ENCODE measurements at places on chromosomes 2 and 18.

GRCh38 chr2:71791501-71792135 lies 338.3 kb downstream of the DYSF start:
- DNase-seq = no peak
- no peaks in the 10 kb centered on the region for H3K4me1 ChIP-seq
- H3K27ac ChIP-seq = no peak overlapping the region
- H3K36me3 ChIP-seq = no peaks in the 10 kb centered on the region

GRCh38 chr18:59021500-59021899 lies 118.2 kb upstream of the SEC11C start:
- H3K36me3 ChIP-seq = no peaks in the 10 kb centered on the region
- H3K27ac ChIP-seq = no peak overlapping the region
- H3K27me3 ChIP-seq = no peaks in the 10 kb centered on the region
- H3K4me1 ChIP-seq = no peaks in the 10 kb centered on the region
- DNase-seq = no peak

GRCh38 chr2:20173064-20173463 lies 51.9 kb downstream of the SDC1 start:
- H3K4me3 ChIP-seq = no peak overlapping the region
- H3K27ac ChIP-seq = no peak overlapping the region
- DNase-seq = no peak

GRCh38 chr18:40935423-40935822 lies 1019.6 kb upstream of the PIK3C3 start:
- no peaks in the 10 kb centered on the region for H3K36me3 ChIP-seq
- no peak overlapping the region for H3K27ac ChIP-seq
- DNase-seq = no peak
- peaks cover 2% of the 10 kb centered on the region for H3K4me1 ChIP-seq
- no peak overlapping the region for H3K4me3 ChIP-seq

GRCh38 chr2:26313446-26313845 lies 32.5 kb upstream of the SELENOI start:
- H3K27me3 ChIP-seq = no peaks in the 10 kb centered on the region
- peaks cover 2% of the 10 kb centered on the region for H3K4me1 ChIP-seq
- no peaks in the 10 kb centered on the region for H3K36me3 ChIP-seq
- no peak overlapping the region for H3K4me3 ChIP-seq
- no peak for DNase-seq

DNA sequence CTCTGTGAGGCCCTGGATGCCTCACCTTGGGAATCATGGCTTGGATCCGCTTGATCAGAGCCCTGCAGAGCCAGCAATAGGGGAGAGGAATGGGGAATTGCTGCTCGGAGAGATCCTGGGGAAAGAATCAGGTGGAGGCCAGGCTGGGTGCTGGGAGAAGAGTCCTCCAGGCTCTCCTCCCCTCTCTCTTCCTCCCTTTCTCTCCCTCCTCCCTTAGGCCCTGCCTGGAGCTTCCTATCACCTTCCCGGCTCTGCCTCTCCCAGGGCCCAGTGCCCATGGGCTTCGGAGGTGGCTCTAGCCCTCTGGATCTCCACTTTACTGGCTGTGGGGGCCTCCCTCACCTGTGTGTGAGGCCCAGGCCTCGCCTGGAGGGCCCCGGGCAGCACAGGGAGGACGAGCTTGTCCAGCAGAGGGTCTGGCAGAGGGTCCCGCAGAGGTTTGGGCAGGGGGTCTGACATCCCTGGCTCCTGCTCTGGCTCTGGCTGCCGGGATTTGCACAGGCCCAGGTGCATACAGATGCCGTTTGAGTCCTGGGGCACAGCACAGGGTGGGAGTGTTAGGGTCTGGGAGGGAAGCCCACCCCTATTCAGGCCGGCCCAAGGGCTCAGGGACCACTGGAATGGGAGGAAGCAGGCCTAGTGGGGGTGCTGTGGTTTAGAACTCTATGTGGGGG lies 2.6 kb downstream of the SFTPB start:
- no peak overlapping the region for H3K27ac ChIP-seq
- H3K27me3 ChIP-seq = no peaks in the 10 kb centered on the region
- no peak for DNase-seq
- H3K36me3 ChIP-seq = no peaks in the 10 kb centered on the region
- peak overlapping the region; percentile 9 for H3K4me3 ChIP-seq

DNA sequence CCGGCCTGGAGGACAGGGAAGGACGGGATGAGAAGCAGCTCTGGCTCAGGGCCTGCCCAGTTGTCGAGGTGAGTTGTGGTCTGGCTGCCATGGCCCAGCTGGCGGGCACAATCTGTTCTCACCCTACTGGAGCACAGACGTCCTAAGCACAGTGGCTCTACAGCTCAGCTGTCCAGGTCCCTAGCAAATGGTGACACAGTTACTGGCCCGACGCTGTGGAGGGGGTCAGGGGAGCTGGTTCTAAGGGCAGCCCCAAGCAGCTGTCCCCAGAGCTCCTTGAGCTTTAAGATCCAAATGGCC lies 32.9 kb downstream of the KCNK3 start:
- no peaks in the 10 kb centered on the region for H3K27me3 ChIP-seq
- H3K4me3 ChIP-seq = no peak overlapping the region

DNA sequence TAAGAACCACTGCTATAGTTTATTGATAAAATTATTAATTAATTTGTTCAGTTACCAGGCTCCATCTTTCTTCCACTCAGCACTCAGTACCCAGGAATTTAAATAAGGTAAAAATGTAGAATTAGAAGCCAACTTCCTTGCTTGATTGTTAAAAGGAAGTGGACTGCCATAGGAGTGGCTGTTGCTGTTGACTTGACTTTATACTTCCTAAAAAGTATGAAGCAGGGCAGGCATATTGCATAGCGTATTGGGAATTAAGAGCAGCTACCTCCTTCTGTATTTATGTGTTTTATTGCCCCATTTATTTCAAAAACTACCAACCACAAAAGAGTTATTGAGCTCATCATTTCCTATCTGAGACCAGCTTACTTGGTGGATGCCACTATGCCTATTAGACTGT lies 27.9 kb downstream of the PSMD1 start:
- H3K36me3 ChIP-seq = peaks cover 29% of the 10 kb centered on the region
- no peaks in the 10 kb centered on the region for H3K4me1 ChIP-seq
- no peak overlapping the region for H3K27ac ChIP-seq
- H3K27me3 ChIP-seq = no peaks in the 10 kb centered on the region
- DNase-seq = no peak

DNA sequence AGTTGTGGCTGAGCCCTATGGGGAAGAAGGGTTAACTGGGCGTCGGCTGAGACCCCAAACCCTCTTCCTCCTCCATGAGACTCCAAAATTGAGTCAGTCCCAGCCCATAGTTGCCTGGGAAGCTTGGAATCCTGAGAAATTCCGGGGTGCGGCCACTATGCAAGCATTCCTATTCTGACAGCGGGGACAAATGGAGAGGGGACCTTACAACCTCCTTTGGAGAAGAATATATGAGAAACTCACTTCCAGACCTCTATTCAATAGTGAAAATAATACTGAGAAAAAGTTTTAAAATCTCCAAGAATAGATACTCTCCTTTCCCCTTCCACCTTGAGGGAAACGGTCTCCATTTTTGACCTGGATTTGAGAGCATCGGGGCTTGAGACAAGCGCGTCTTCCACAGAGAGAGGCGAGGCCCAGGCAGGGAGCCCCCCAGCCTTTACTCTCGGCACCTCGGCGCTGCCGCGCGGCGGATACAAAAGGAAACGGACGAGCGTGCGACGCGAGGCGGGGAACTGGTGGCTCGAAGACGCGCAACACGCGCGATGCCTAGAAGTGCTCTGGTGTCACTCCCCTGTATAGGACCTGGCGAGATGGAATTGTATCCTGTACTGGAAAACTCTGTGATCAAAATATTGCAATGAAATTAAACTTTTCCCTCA lies 11.1 kb downstream of the NR4A2 start:
- peak; percentile 23 for DNase-seq
- H3K36me3 ChIP-seq = no peaks in the 10 kb centered on the region
- H3K4me1 ChIP-seq = no peaks in the 10 kb centered on the region
- H3K4me3 ChIP-seq = no peak overlapping the region
- H3K27me3 ChIP-seq = peaks cover 26% of the 10 kb centered on the region

- H3K27ac ChIP-seq = no peak overlapping the region
- no peak overlapping the region for H3K4me3 ChIP-seq
- peaks cover 26% of the 10 kb centered on the region for H3K4me1 ChIP-seq
- H3K36me3 ChIP-seq = no peaks in the 10 kb centered on the region
- DNase-seq = no peak
Observed at GRCh38 chr18:58591286-58591685, 37.6 kb downstream of the ALPK2 start.

DNA sequence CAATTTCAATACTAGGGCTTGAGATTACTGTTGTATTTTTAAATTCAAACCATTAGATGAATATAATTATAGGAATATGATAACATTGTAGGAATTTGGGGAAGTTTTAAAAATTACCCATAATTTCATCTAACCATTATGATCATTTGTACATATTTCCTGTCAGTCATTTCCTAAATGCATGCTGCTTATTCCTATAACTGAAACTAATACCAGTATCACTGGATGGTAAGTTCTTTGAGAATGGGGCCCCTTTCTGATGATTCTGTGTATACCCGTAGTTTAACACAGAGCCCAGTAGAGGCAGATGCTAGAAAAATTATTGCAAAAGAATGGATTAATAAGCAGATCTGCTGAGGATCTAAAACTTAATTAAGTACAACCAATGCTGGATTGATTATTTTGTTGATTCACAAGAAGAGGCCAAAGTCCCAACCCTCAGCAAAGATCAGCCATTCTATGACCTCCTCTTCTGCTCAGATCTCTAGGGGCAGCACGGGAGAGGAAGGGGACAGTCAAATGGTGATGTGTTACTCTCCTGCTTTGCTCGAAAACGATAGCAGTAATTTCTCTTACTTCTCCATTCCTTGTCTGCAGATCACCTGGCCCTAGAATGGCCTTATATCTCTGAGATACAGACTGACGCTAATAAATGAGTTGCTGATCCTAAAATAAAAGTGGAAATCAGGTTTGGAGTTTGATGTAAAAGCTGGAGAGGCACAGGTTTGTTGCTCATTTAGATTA lies 69.5 kb upstream of the PELI1 start:
- H3K27me3 ChIP-seq = no peaks in the 10 kb centered on the region
- DNase-seq = no peak
- H3K27ac ChIP-seq = no peak overlapping the region
- H3K4me1 ChIP-seq = no peaks in the 10 kb centered on the region

GRCh38 chr2:217593732-217594131 lies 409.1 kb downstream of the TNS1 start:
- no peak overlapping the region for H3K4me3 ChIP-seq
- no peaks in the 10 kb centered on the region for H3K27me3 ChIP-seq

GRCh38 chr2:169415233-169415748 lies 53.0 kb upstream of the LRP2 start:
- H3K27me3 ChIP-seq = peaks cover 2% of the 10 kb centered on the region
- no peaks in the 10 kb centered on the region for H3K4me1 ChIP-seq
- no peak for DNase-seq
- H3K36me3 ChIP-seq = no peaks in the 10 kb centered on the region
- no peak overlapping the region for H3K4me3 ChIP-seq

DNA sequence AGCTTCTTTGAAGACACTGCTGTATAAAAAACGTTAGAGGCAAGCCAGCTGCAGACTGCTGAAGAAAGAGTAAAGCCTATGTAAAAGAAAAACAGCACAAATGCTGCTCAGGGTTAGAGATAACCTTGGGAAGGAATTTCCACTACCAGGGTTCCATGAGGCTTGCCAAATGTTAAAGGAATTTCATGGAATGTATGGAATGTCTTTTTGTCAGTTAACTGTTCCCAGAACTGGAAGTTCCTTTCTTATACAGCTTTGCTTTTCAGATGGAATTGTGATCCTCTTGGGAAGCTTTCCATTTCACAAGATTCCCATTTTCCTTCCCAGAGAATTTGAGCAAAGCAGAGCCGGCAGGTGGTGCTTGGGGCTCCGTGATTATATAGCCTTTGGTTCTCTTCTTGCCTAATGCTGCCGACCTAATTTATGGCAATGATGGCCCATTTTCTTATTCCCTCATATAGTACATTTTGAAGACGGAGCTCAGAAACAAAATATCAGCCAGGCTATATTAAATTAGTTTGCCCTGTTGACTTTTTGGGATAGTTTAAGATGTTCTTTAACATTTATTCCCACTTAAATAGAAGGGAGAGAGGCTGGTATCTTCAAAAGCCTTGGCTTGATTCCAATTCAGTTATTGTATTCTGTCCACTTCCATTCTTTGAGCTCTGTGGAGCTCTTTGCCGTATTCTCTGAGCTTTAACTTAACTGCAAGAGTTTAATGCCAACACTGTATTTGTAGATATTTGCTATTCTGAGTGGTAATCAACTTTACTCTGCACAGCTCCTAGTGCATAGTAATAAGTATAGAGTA lies 162.3 kb downstream of the PHLPP1 start:
- peak overlapping the region; percentile 77 for H3K27ac ChIP-seq
- H3K36me3 ChIP-seq = no peaks in the 10 kb centered on the region
- no peak overlapping the region for H3K4me3 ChIP-seq
- no peaks in the 10 kb centered on the region for H3K27me3 ChIP-seq

DNA sequence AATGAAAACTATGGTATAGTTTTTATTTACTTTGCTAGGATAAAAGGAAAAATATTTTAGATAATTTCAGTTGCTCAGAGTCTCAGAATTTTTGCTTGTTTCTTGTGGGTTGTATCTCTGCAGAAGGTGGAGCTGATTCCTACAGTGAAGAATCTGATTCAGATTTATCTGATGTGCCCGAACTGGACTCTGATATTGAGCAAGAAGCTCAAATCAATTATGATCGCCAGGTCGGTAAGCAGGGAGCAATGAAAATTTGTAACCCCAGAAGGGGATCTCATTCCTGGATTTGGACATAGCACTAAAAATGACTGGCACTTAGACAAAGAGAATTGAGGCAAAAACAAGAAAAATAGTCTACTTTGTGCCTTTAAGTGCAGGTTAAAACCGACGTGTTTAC lies 140.2 kb downstream of the EML6 start:
- H3K4me1 ChIP-seq = no peaks in the 10 kb centered on the region
- no peak for DNase-seq
- no peak overlapping the region for H3K4me3 ChIP-seq

- H3K36me3 ChIP-seq = no peaks in the 10 kb centered on the region
- no peak overlapping the region for H3K27ac ChIP-seq
- no peaks in the 10 kb centered on the region for H3K4me1 ChIP-seq
- H3K27me3 ChIP-seq = no peaks in the 10 kb centered on the region
- no peak for DNase-seq
- H3K4me3 ChIP-seq = no peak overlapping the region
Observed at GRCh38 chr2:75592030-75592429, 31.3 kb upstream of the EVA1A start.

DNA sequence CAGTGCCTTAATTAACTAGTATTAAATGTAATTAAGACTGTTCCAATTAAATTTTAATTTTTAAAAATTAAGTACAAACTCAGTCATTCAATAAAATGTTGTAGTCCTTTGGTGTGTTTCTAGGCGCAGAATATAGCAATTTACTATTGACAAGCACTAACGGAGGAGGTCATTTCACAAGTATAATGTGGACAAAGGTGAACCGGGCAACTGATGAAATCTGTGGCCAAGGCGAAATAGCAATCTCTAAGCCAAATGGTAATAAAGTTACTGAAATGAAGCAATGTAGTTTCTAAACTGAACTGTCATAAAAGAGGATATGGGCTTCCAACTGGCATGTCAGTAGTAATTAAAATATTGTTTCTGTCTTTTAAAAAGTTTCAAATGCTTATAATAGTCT lies 27.5 kb downstream of the FIGN start:
- H3K27me3 ChIP-seq = no peaks in the 10 kb centered on the region
- no peak for DNase-seq
- H3K36me3 ChIP-seq = peaks cover 5% of the 10 kb centered on the region
- H3K4me3 ChIP-seq = no peak overlapping the region
- no peak overlapping the region for H3K27ac ChIP-seq

- no peak overlapping the region for H3K4me3 ChIP-seq
- no peak for DNase-seq
- H3K36me3 ChIP-seq = no peaks in the 10 kb centered on the region
- no peaks in the 10 kb centered on the region for H3K27me3 ChIP-seq
- H3K4me1 ChIP-seq = no peaks in the 10 kb centered on the region
- H3K27ac ChIP-seq = no peak overlapping the region
Observed at GRCh38 chr2:215697003-215697402, 261.1 kb upstream of the FN1 start.

Data from neuronal stem cell (in vitro differentiated cells).